Hematopoietic multipotent progenitor cell treated with erythropoietin and hydrocortisone succinate and interleukin-3 and kit ligand, for 15 days (in vitro differentiated cells): ENCODE measurements at places on chromosomes 5 and 9.

DNA sequence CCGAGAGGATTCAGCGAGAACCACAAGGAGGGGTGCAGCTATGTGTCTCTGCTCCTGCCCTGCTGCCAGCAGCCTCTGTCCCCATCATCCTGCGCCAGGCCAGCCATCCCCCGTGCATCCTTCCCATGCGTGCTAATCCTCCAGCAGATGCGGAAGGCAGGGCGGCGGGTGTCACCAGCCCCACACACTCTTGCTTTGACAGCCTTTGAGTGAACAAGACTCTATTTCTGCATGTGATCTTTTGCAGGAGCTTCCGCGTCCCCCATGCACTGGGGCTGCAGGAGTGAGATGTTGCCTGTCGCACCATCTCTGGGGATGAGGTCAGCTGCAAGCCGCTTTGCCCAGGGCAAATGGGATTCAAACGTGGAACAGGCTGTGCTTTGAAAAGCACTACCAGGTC is 58.0 kb upstream of the OLFM1 start:
- no peak for DNase-seq

DNA sequence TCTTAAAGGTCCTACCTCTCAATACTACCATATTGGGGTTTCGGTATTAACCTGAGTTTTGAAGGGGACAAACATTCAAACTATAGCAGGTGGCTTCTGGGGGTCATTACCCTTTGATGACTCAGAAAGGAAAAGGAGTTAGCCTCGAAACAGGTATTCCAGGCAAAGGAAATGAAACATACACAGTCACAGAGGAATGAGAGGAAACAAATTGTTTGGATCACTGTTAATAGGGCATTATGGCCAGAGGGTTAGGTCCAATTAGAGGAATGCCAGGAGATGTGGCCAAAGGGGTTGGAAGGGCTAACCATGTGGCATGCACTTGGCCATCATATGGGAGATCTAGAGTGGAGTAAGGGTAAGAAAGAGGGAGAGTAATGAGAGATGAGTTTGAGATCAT is 23.9 kb upstream of the NIM1K start:
- DNase-seq = no peak

GRCh38 chr5:72183101-72183520 is 75.8 kb downstream of the MAP1B start:
- no peak for DNase-seq

DNA sequence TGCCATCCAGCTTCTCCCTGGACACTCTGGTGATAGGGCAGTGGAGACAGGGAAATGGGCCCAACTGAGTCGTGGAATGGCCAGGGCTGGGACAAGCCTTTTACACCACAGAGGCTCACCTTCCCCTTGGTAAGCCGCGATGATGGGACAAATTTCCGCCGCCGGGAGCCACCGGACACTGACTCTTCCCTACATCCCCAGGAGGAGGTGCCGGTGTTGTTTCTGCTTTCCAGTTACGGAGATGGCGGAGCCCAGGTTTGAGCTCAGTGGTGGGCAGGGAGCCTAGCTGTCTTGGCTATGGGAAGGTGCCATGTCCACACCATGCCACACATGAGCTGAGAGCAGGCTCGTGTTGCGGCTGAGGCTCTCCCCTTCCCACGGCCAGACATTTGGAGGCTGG is 19.9 kb upstream of the WNK2 start:
- no peak for DNase-seq

- no peak for DNase-seq
These were observed 8.3 kb upstream of the TIFAB start for GRCh38 chr5:135460246-135461033.

GRCh38 chr5:117794847-117795246 is 1193.5 kb downstream of the DTWD2 start:
- DNase-seq = no peak

- no peak for DNase-seq
These were observed 11.2 kb downstream of the DENND4C start for GRCh38 chr9:19241728-19242127.

DNA sequence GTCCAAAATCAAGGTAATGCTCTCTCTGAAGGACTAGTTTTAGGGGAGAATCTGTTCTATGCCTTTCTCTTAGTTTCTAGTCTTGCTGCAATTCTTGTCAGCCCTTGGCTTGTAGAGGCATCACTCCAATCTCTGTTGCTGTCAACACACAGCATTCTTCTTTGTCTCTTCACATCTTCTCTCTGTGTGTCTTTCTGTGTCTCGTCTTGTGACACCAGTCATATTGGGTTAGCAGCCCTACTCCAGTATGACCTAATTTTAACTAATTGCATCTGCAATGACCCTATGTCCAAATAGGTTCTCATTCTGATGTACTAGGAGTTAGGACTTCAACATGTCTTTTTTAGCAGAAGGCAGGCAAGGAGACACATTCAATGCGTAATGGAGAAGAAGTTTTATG is 1110.6 kb downstream of the DTWD2 start:
- no peak for DNase-seq

DNA sequence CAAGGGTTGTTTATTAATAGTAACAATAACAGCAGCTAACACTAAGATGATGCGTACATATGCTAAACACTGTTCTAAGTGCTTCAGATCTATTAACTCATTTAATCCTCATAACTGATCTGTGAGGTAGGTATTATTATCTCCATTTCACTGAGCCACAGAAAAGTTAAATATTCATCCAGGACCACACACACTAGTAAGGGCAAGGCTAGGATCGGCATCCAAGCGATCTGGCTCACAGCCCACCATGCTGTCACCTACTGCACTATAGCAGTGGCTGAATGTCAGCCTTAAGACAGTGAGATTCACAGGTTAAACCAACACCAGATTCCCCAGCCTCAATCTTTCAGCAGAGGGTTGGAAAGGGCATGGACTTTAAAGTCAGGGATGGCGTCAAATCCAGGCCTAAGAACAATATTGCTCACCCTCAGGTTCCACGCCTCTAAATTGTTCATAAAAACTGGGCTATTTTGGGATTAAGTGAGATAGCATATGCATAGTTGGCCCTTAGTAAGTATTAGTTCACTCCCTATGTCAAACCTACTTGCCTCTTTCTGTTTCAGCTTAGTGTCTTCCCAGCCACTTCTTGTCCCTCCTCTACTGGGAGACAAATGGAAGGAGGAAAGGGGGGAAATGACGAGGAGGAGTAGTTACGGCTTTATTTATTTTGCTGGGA is 150.8 kb downstream of the MAPKAP1 start:
- DNase-seq = no peak

- DNase-seq = no peak
These were observed 36.1 kb upstream of the SLC2A8 start for GRCh38 chr9:127360829-127361228.

GRCh38 chr5:95953021-95953702 is 8.5 kb downstream of the ELL2 start:
- peak; percentile 26 for DNase-seq

GRCh38 chr5:137856916-137857862 is 10.5 kb upstream of the MYOT start:
- no peak for DNase-seq

DNA sequence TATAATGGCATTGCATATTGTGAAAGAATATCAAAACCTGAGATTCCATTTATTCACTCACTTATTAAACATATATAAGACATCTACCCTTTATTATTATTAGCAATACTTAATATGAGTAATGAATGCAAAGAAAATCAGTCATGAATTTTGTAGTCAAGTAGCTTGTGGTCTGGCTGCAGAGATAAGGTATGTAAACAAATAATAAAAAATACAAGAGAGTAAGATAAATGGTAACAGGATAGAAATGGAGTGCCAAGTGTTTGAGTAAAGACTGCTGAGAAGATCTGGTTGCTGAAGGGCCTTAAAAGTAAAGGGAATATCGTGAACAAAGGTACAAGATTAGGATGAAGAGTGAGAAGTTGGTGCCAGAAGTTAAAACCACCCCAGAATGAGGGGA is 18.4 kb downstream of the TRIM32 start:
- DNase-seq = no peak

DNA sequence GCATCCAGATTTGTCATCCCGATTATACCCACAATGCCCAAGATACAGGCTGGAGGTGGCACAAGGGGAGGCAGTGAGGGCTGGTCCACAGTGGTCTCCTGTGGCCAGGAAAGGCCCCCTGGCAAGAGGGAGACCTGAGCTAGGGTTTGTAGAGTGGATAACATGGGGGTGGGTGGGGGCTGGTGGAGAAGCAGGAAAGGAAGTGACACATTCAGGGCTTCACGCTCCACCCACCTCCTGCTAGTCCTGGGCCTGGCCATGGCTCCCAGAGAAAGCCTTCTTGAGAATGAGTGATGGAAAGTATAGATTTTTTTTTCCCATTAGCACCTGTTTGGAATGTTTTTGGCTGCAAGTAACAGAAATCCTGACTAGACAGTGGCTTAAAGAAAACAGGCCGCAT is 81.3 kb downstream of the ANKRD33B start:
- DNase-seq = no peak

DNA sequence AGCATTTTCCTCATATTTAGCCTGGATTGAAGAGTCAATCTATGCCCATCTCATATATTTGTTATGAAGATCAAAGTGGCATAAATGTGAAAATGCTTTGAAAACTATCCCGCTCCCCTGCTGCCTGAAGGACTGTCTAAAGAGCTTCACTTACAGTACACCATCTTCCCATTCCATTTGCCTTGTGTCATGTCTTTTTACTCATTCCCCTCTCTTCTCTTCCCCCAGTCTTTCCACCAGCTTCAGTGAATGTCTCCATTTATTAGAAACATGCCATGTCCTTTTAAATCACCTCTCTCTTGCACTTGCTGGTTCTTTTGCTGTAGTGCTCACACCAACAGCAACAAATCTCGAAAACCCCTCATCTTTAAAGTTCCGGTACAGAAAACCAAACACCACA is 192.7 kb upstream of the SGCD start:
- no peak for DNase-seq
